Activated CD4-positive, alpha-beta T cell treated with anti-CD3 and anti-CD28 coated beads for 4 hours (primary cell): ENCODE measurements at places on chromosomes 2 and 18.
A peak's percentile ranks its signal among the peaks of the same experiment; 100 is the strongest.

- no peak for DNase-seq
These were observed 655.9 kb upstream of the SOX11 start for GRCh38 chr2:5036256-5036655.

DNA sequence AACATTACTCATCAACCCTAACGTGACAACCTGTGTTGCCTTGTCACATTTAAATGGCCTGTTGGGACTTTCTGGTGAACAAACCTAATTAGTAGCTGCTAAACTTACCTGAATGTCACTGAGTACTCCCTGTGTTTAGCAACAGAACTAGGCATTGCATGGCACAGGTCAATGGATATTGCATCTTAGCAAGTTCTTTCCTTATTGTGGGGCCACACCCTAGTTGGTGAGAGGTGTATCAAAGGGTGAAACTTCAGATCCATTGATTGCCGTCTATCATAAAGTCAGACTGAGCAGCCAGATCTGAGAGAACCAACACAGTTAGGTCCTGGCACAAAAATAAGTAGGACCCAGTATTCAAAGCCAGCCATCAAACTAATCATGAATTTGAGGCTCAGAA, 29.8 kb upstream of the ZNF385B start:
- DNase-seq = no peak

DNA sequence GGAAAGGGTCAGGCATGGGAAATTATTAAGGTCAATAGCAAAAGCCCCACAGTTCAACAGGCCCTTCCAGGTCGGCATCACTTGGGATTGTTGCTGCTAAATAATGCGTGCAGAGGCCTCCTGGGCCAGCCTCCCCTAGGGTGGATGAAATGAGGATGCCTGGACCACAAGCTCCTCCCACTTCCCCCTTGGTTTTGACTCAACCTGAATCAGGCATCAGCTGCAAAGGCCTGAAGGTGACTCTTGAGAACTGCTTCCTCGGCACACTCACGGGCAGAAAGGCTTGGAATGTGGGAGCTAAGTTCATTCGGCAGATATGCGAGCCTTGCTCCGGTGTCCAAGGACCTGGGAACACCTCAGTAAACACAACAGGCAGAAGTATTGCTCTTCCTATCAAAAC, 69.3 kb downstream of the MBP start:
- DNase-seq = peak; percentile 74

DNA sequence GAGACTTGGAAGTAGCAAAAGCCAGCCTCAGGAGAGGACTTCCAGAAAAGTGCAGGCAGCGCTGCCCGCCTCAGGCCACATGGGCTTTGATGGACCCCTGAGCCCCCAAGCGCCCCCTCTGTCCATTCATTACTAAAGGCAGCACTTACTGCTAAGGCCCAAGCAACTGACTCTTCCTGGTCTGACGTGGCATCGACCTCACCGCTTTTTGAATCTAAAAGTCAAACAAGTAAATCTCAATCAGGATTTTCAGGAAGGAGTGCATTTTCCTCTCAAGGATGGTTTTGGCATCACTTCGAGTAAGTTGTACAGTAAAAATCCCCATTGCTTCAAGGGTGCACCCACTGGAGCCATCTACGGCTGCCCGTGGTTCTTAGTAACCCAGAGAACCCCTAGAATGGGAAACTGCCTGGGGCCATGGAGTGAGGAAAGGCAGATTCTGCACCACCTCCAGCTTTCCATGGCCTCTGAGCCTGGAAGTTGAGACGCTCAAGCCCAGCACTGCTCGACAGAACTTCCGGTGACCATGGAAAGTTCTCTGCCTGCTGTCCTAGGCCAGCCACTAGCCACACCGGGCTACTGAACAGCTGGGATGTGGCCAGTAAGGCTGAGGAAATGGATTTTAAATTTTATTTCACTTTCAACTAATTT, 7.0 kb downstream of the HJURP start:
- DNase-seq = no peak

- DNase-seq = no peak
These were observed 103.9 kb upstream of the HS6ST1 start for GRCh38 chr2:128422571-128422970.

- DNase-seq = no peak
These were observed 306.4 kb downstream of the LPIN1 start for GRCh38 chr2:12052796-12053195.

DNA sequence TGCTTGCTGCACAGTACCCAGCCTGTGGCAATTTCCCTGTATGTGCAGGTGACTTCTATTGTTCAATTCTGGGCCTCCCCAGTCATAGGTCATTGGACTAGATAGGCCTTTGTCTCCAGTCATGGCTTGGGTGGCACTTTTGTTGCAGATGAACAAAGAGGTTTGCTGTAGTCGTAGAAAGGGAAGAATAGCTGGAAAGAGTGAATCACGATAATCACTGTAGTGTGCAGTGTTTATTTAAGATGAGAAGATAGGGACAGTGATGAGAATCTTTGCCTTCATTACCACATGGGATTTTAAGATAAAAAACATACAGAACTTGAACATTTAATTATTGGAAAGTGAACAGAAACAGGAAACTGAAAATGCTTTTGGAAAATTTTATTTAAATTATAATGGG, 156.1 kb upstream of the CYRIA start:
- DNase-seq = no peak

DNA sequence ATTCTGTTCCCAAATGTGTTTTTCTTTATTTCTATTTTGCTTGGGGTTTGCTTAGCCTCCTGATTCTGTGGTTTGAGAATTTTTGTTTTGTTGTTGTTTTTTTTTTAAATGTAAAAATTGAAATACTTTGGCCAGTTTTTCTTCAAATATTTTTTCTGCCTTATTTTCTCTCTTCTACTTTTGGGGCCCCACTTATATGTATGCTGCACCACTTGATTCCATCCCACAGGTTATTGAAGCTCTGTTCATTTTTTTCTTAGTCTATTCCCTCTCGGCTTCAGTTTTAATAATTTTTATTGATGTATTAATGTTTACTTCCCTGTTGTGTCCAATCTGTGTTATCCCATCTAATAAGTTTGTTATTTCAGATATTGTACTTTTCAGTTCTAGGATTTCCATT, 17.7 kb upstream of the VIT start:
- no peak for DNase-seq

- DNase-seq = no peak
These were observed 14.9 kb upstream of the DTNB start for GRCh38 chr2:25688236-25688635.

GRCh38 chr2:57080035-57080434, 896.2 kb downstream of the CCDC85A start:
- DNase-seq = no peak

DNA sequence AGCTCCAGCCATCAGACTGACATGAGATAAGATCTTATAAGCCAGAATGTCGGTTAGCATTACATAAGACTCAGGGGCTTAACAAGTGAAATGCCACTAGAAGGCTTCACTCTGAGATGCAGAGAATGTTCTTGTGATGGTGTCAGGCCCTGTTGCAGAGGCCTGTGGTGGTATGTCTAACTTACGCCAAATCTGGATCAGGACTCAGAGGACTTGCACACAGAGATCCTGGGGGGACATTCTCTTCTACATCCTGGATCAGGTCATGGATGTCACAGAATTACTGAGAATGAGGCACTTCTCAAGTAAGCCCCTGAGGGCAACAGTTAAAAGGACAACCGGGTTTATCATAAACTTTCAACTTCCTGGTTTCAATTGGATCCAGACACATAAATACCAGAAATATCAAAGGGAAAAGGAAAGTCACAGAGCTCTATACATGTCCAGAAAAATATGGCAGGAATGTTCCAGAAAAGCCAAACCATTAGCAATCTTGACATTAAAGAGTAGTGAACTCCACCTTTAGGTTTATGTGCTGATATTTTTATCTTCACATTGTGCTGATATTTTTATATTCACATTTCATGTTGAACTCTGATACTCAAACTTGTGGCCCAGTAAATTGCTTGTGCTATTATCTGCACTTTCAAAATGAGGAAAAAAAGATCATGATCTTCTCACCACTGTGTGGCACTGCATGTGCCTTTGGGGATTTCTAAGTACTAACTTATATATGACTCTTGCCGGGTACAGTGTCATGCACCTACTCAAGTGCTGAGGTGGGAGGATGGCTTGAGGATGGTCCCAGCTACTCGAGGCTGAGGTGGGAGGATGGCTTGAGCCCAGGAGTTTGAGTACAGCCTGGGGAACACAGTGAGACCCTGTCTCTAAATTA, 137.5 kb upstream of the RNF152 start:
- DNase-seq = no peak

DNA sequence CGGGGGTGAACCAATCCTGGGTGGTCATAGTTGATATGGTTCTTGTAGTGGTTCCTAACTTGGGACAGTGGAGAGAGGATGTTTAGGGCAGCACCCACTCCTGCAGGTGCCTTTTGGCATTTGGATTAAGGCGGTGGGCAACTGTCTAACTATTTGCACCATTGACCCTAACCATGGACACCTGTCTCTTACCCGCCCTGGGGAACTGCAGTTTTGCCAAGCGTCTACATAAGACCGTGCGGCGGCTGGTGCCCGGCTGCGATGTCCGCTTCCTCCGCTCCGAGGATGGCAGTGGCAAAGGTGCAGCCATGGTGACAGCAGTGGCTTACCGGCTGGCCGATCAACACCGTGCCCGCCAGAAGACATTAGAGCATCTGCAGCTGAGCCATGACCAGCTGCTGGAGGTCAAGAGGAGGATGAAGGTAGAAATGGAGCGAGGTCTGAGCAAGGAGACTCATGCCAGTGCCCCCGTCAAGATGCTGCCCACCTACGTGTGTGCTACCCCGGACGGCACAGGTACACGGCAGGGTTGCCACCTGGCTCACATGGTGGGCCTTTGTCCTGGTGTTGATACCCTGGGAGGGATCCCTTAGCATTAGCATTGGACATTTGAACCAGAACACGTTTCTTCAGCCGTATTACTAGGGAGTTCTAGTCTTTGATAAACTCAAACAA, 46.3 kb downstream of the HK2 start:
- no peak for DNase-seq

- no peak for DNase-seq
These were observed 239.3 kb downstream of the FBXO15 start for GRCh38 chr18:73908323-73908722.

DNA sequence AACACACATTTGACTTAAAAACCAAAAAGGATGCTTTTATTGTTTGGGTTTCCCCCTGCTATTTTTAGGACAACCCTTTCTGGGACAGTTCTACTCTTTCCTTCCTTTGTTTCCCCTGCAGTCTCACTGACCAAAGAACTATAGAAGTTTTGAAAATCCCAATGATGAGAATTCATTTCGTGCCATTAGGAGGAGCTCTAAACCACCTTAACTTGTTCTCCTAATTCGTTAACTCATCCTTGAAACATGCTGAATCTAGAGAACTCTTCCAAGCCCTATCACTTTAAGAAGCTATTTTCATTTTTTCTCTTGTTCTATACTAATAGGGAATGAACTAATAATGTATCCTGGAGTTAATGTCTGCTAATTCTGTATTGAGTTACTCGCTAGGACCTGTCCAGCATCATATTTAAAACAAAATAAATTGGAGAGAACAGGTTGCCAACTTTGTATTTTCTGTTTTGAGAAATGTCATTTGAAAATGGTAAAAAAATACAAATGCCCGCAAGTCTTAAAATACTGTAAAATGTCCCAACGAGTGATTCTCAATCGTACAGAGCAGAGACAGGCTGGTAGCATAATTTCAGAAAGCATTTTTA, 62.9 kb downstream of the AFTPH start:
- DNase-seq = no peak

- no peak for DNase-seq
These were observed 1.6 kb upstream of the IGFBP5 start for GRCh38 chr2:216696751-216697560.

DNA sequence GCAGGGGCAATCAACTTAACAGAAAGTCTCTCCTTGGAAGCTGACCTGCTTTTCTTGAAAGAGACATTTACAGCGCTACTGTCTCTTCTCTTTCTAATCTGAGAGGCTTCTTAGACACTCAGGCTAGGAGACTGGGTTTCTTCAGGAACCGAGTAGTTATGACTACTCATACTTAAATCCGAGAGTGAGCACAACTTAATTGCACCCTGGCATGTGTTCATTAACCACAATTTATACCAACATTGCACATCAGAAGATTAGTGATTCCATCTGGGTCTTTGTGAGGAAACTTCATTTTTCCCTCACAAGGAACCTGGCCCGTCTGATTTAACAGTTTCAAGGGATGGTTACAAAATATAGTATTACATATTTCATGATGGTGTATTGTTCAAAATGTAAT, 176.9 kb downstream of the UBE2E3 start:
- DNase-seq = no peak

DNA sequence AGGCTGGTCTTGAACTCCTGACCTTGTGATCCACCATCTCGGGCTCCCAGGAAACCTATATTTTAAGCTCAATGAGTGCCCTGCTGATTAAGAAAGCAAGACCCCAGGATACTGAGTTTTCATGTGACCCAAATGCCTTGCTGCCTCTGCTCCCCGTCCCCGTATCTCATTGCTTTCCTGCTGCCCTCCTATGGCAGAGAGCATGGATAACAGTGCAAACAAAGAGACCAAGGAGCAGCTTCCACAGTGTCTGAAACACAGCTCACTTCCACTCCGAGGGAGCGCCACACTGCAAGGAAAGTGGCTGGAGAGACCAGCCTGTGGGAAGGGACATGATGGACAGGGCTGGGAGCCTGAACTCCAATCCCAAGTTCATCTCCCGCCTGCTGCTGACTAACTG, 246.8 kb downstream of the TMEM182 start:
- no peak for DNase-seq
